H1 (cell line): ENCODE measurements at places on chromosomes 5 and 9.

DNA sequence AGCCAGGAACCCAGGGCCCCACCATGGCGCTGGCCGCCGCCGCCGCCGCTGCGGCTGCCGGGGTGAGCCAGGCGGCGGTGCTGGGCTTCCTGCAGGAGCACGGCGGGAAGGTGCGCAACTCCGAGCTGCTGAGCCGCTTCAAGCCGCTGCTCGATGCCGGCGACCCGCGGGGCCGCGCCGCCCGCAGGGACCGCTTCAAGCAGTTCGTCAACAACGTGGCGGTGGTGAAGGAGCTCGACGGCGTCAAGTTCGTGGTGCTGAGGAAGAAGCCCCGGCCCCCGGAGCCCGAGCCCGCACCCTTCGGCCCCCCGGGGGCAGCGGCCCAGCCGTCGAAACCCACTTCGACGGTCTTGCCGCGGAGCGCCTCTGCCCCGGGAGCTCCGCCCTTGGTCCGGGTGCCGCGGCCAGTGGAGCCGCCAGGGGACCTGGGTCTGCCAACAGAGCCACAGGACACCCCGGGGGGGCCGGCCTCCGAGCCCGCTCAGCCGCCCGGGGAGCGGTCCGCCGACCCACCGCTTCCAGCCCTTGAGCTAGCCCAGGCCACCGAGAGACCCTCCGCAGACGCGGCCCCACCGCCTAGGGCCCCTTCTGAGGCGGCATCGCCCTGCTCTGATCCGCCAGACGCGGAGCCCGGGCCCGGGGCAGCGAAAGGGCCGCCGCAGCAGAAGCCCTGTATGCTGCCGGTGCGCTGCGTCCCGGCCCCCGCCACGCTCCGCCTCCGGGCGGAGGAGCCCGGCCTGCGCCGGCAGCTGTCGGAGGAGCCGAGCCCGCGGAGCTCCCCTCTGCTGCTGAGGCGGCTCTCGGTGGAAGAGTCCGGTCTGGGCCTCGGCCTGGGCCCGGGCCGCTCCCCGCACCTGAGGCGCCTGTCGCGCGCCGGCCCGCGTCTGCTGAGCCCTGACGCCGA, 749 bp downstream of the SOWAHA start:
- DNase-seq, result peak; percentile 80

DNA sequence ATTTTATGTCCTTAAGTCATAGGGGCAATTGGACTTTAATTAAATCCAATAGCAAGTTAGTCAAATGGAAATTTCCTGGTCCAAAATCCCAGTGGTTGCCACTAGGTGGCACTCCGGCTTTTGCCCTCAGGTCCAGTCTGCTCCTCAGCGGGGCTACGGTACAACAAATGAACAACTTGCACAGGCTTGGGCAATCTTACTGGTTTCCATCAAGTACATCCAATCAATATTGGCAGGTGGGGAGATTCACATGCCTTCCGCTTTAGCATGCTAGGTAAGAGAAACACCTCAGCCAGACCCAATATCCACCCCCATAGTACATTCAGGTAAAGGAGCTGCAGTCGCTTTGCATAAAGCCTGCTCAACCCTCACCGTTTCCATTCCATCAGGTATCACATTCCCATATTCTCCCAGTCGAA, 6.3 kb upstream of the MXD3 start:
- peak; percentile 87 for DNase-seq

- no peak for DNase-seq
Observed at GRCh38 chr9:81517954-81518353, 171.4 kb downstream of the TLE1 start.

GRCh38 chr9:4630836-4631235, 31.3 kb upstream of the PLPP6 start:
- DNase-seq, result no peak

DNA sequence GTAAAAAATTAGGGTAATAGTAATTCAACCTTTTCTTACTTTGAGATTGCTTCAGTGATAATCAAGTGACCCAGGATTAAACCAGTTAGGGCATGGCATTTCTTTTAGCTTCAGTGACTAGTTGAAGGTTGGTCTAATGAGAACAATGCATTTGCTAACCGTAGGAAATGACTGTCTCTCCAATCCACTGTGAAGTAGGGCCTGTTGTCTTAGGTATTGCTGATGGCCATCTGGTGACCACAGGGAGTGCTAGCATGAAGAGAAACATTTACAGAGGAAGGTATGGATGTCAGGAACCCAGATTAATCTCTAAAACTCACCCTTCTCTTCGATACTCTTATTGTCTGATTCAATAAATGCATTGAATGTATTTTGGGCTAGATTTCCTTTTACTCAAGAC, 535.9 kb upstream of the SEMA6A start:
- no peak for DNase-seq

DNA sequence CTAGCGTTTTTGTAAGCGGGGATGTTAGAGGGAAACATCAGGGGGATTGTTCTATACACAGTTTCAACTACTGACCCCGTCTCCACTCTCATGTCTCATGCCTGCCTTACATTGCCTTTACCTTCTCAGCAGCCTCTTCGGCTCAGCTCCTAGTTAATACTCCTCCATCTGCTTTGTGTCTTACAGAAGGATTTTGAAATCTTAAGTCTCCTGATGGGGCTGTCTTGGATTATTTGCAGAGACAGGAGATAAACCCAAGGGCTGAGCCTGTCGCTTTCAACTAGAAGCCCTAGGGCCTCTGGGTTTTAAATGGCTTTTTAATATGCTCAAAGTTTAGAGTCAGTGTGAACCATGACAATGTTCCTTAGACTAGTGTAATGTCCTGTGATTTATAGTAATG, 161.5 kb downstream of the CARTPT start:
- no peak for DNase-seq

DNA sequence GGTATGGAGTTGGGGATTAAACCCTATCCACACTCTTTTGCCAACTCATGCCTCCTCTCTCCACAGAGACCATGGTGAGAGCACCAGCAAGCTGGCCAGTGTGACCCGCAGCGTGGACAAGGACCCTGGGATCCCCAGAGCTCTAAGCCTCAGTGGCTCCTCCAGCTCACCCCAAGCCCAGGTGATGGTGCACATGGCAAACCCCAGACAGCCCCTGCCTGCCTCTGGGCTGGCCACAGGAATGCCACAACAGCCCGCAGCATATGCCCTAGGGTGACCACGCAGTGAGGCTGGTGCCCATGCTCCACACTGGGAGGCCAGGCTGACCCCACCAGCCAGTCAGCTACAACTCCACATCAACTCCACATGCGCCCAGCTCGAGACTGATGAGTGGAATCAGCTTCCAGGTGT, 11.5 kb upstream of the CARD19 start:
- DNase-seq, result no peak

GRCh38 chr5:88881571-88881971, 1.4 kb downstream of the MEF2C start:
- DNase-seq, result no peak

DNA sequence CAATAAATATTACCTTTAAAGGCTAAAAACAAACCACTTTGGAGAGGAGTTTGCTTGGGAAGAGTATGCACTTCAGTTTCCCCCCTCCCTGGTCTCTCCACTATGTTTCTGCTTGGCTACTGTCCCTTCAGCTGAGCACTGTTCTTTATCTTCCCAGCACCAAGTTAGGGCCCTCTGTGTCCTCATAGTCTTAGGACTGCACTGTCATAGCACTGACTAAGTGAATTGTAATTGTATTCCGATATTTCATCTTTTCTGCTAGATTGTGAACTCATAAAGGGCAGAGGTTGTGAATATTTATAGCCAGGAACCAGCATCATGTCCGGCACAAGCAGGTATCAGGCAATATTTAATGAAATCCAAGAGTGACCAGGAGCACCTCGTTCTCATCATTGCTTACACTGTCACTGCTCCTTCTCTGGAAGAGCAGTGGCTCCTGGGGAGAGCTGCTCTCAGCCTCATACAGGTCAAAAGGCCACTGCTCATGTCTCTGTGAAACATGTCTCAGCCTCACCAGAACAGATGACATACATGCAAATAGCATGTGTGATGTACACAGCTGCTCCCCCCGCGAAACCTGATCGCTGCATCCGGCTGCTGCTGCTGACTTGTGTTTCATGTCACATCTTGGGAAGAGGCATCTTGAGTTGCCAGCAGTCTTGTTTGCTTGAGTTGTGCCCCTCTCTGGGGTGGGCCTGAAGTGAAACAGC, 279.7 kb upstream of the MSX2 start:
- no peak for DNase-seq
